Omental fat pad (tissue), 4 donors: ENCODE measurements at places on chromosomes 2 and 18. TPM values are rescaled to one million over a fixed set of nuclear protein-coding genes. Genes with fewer than 3 reads are reported as not detected.

- no peak for DNase-seq
Observed at GRCh38 chr2:52128081-52128480, 1096.1 kb upstream of the NRXN1 start.

- DNase-seq, result peak; percentile 59
Observed at GRCh38 chr2:219253753-219254589, at the start of gene TUBA4A. Gene TUBA4A (minus strand): TSS chr2:219253918. CDS start chr2:219253858, 60 bp downstream.

DNA sequence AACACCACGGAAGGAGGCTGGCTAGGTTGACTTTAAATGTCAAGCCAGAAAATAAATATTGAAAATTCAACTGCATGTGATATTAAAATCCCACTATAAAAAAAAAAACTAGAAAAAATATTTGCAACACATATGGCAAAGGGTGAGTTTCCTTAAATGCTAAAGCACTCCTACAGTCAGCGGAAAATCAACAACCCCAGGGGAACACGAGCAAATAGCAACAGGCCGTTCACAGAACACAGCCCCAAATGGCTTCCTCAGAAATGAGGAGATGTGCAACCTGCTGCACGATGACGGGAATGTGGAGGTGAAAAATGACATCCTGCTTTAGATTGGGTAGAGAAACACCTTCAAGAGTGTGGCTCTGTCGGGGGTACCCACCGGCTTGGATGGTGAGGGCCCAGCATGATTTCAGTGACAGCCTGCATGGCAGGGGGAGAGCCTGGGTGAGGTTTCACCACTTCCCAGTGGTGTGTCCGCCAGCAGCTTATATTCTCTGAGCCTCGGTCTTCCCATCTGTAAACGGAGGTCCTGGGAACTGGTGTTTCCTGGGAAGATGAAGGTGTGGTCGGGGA, 157.9 kb upstream of the GLI2 start:
- DNase-seq, result no peak

DNA sequence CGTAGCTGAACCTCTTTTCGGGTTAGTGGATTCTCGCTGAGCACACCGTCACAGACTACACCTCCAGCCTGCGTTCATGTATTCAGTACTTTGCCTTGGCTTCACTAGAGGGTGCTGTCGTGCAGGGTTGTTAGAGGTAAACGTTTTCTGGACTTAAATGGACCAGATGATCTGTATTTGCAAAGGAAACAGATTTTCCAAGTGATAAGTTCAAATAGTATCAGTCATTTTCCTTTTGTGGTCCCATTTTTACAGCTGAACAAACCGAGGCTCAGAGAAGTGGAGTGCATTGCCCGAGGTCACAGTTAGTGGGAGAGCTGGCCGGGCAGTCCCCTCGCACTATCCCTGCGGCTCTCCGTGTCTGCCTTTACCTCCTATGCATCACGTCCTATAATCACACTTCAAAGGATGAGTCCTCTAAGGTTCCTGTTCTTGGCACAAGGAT, 125.9 kb downstream of the MAP4K4 start:
- DNase-seq, result no peak

GRCh38 chr18:59911600-59911999, 11.8 kb downstream of the PMAIP1 start:
- no peak for DNase-seq

DNA sequence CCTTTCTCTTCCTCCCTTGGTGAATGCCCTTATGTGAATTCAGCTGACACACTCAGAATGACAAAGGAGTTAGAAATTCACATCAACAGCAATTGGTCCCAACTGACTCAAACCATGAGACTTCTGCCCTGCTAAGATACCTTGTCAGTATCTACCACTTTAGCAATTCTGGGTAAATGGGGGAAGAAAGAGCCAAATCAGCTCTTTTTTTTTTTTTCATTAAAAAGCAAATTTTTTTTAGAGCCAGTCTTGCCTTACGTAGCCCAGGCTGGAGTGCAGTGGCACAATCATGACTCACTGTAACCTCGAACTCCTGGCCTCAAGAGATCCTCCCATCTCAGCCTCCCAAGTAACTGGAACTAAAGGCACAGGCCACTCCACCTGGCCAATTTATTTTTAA, 1.7 kb upstream of the PPP4R1 start:
- no peak for DNase-seq

GRCh38 chr18:13442451-13442850, 223.9 kb downstream of the LDLRAD4 start:
- DNase-seq, result no peak

DNA sequence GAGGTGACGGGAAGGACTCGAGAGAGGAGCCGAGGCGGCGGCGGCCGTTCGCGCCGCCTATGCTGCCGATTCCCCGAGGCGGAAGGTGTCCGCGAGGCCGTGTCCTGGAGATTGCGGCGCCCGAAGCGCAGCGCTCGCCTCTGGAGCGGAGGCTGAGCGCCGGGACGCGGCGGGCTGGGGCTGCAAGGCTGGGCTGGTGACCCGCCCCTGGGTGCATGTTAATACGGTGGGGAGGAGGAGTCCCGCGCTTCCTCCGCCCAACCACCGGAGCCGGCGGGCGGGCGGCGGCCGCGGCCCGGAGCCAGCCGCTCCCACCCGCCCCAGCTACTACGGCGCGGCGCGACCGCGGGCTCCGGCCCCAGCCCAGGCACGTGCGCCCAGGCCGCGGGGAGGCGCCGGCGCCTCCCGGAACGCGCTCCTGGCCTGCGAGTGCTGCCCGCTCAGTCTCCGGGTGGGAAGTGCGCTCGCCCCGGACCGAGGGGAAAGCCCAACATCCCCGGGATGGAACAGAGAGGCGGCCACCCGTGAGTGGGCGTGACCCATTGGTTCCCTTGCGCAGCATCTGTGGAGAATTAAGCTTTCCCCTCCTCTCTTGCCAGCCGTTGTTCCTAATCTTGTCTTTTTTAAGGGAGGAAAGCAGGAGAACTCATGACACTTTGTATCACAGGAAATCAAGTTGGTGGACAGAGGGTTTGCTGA, at the start of gene DLGAP1:
Gene DLGAP1 (minus strand): TSS at position 195 of the 699 bp plus-strand sequence.
- DNase-seq, result no peak

DNA sequence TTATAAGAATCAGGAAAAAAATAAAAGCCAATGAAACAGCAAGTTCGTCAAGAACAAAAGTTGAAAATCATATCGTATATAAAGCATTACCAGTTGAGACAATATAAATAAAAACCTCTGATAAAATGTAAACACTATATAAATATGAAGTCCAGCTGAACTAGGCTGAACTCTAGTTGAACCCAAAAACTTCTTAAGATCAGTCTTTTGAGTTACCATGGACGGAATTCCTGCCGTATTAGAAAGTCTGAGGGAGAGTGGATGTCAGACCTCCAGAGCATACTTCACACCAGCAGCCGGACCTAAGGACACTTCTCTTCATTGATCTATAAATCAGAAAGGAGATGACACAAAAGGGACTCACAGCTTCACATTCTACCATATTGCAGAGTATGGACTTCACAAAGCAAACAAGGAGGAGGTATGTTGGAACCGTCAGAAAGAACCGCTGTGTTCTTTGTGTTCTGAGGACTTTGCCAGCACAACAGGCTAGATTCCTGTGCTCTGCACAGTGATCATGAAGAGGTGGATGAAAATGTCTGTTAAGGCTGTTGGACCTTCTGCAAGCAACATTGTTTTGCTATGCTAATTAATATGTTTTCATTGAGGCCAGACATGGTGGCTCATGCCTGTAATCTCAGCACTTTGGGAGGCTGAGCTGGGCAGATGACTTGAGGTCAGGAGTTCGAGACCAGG, 67.2 kb upstream of the SP5 start:
- DNase-seq, result no peak

DNA sequence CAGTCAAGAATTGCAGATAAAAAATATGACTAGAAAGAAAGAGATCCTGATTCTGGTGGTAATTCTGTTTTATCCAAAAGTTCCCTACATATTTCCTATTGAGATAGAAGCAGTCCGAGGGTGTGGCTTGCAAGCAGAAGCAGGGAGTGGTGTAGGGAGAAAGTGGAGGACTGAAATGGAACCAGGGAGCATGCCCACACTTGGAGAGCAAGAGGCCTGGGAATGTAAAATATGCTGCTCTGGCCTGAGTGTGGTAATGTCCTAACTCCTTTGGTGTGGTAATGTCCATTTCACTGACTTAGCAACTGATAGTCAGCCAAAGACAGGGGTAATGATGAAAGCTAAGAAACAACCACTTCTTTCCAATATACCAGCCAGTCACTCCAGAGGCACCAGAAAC, 30.1 kb upstream of the FMNL2 start:
- DNase-seq, result no peak

GRCh38 chr2:112776113-112776512, 8.2 kb downstream of the IL1A start:
- DNase-seq, result no peak

GRCh38 chr2:148952621-148953020, 77.6 kb downstream of the KIF5C start:
- no peak for DNase-seq

- no peak for DNase-seq
Observed at GRCh38 chr2:240140511-240140910, at the start of gene OTOS. Gene OTOS (minus strand): TSS chr2:240140658. CDS start chr2:240140326, 332 bp downstream.

GRCh38 chr2:69165091-69165880, 152.3 kb downstream of the ANTXR1 start:
- DNase-seq, result no peak

- DNase-seq, result no peak
Observed at GRCh38 chr18:24266131-24266530, 127.3 kb downstream of the CABYR start.

DNA sequence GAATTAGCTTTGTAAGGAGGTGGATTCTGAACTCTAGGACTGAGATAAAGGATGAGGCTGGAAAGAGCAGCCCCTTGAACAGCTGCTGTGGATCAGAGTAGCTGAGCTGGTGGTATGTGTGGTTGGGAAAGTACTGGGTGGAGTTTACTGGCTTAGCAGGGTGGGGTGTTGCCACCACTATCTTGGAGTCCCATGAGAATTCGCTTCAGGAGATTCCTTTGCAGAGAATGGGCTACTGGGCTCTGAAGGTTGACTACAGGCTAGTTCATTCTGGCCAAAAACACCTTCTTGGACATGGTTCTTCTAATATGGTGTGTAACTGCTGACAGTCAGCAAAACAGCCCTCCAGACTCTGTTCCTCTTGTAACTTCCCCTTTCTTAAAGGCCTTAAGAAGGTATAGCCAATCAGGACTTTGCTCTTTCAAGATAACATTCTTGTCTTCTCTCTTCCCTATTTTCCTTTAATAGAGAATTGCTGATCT, 52.7 kb downstream of the TET3 start:
- DNase-seq, result no peak

DNA sequence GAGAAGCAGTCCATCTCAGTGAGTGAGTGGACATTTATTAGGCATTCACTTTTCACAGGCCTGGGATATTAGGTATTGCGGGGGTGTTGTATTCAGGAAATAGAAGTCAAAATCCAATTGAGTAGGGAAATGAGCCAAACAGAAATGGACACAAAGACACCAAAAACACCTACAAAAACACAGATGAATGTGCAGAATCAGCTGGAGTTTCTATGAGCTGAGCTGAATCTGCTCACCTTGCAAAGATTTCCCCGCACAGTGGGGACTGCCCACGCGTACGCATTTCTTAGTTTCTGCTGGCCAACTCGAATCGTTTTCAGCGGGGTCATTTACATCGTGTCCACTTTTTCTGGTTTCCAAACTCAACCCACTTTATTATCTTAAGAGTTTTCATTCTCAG, 160.0 kb downstream of the BCL2 start:
- DNase-seq, result no peak

GRCh38 chr2:119693967-119694366, 15.0 kb downstream of the TMEM177 start:
- DNase-seq, result no peak

GRCh38 chr2:229622495-229623355, 91.6 kb downstream of the DNER start:
- no peak for DNase-seq

DNA sequence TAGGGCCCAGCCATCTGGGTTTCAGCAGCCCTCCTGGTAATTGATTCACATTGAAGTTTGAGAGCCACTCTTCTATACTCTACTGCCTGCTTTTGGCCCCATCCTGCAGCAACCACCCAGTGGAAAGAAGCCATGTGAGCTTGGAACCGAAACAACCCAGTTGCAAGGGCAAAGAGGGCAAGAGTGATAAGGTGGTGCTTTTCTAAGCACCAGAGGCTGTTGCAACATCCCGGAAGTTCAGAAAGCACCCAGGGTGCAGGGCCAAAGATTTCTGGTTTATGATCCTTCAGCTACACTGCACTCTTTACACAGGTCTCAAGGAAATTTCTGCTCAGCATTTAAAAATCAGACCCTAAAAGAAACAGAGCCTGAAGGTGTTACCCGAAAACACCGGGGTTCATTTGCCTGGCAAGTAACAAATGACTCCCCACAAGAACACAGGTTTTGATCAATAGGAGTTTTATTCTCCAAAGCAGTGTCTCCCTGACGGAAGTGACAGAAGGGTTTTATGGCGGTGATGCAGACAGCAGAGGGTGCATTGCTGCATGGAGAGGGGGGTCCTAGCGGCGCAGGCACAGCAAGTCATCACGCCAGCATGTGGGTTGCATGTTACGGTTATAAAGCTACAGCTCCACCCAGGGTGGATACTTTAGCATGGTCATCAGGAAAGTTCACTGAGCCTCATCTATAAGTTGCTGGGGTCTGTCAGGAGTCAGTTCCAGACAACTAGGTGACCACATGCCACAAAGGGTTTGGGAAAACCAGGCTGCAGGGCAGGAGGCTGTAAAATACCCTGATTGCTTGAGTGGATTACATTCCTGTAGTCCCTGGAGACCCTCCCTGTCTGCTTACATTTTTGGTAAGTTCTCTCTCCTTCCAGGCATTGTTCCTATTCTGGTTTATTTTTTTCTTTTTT, 28.8 kb upstream of the TMEM37 start:
- no peak for DNase-seq

- DNase-seq, result no peak
Observed at GRCh38 chr2:45680351-45680967, 29.0 kb downstream of the PRKCE start.

GRCh38 chr2:95174031-95174542, 8.5 kb downstream of the ZNF2 start:
- no peak for DNase-seq

KIF5C gene
- total RNA-seq, result 0.88 TPM

IL36G gene
- total RNA-seq, result not detected

PLEK gene
- total RNA-seq, result 16.9 TPM

OTOS gene
- total RNA-seq, result not detected

ZNF521 gene
- 18.1 TPM for total RNA-seq

COL4A4 gene
- 0.38 TPM for total RNA-seq

DIS3L2 gene
- 28.7 TPM for total RNA-seq

GFPT1 gene
- total RNA-seq, result 37.7 TPM

TUBB8B gene
- total RNA-seq, result not detected

SIX2 gene
- 13.7 TPM for total RNA-seq

POMC gene
- 13.5 TPM for total RNA-seq

CAVIN2 gene
- 69.5 TPM for total RNA-seq

C2orf80 gene
- not detected for total RNA-seq

UCN gene
- total RNA-seq, result 2.7 TPM

HRH4 gene
- total RNA-seq, result 0.84 TPM
